NCI-H748 treated with DMSO at 0.1 percent for 48 hours (cell line): ENCODE measurements at places on chromosomes 2 and 18.

DNA sequence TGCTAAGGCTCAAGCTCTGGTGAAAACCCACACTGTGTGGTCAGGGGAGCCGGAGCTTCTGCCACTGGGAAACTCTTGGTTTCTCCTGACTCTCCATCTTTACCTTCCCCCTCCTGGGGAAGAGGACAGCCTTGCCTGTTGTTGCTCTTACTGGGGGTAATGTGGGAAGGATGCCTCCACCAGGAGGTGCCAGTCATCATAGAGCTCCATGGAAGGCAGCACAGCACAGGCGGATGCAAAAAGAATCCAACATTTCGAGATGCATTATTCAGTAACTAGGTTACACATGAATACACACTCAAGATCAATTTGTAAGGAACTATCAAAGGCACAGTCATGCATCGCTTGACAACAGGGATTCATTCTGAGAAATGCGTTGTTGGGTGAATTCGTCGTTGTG is 322.6 kb downstream of the AFF3 start:
- DNase-seq, result no peak

DNA sequence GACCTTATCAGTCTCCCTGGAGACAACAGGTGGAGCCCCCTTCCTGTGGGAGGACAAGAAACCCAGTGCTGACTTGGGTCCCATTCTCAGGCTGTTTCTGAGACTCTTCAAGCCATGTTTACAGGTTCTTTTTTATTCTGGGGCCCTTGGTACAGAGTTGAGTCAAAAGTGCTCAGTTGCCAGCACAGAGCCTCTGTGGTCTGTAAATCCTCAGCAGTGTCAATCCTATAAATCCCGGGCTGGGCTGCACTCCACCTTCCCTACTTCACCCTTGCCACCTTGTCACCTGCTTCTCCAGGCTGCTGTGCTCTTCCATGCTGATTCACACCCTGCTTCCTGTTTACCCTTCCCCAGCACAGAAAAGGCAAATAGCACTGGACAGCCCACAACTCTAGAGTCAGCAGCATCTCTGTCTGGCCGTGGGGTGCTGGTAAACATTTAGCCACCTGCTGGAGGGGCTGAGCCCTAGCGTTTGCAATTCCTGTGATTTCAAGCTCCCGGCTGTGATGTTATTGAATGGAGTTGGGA is 74.7 kb downstream of the TNFRSF11A start:
- DNase-seq, result peak; percentile 86

DNA sequence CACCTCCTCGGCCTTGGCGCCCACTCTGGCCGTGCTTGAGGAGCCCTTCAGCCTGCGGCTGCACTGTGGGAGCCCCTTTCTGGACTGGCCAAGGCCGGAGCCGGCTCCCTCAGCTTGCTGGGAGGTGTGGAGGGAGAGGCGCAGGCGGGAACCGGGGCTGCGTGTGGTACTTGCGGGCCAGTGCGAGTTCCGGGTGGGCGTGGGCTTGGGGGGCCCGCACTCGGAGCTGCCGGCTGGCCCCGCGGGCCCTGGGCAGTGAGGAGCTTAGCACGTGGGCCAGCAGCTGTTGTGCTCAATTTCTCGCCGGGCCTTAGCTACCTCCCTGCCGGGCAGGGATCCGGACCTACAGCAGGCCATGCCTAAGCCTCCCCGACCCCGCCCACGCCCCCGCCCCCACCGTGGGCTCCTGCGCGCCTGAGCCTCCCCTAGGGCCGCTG is 25.3 kb upstream of the TNP1 start:
- no peak for DNase-seq

DNA sequence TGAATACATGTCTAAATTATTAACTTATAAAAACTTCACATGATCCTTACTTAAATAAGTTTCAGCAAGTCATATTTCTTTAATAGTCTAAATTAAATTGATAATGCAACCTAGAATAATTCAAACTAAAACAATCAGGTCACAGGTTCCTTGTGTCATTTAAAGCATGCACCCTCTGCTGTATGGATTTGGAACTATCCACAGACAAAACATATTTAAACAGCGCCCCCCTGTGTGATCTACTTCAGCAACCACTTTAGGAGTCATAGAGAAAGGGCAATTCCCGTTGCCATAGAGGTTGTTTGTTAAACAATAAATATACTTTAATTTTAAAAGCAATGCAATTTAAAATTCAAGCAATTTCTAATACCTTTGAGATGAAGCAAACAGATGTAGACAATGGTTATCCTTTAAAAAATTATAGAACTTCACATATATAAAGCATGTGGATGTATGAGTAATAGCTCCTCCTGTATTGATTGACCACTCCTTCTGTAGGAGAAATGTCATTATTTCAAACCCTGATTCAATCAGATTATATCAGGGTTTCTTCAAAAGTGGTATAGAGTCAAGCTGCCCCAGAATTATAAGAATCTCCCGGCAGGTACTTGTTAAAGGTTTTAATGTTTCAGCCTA is 21.2 kb downstream of the GRB14 start:
- DNase-seq, result peak; percentile 82

GRCh38 chr2:9773903-9774239 is 69.4 kb upstream of the TAF1B start:
- DNase-seq, result no peak

GRCh38 chr2:96113951-96114350 is 2.4 kb downstream of the ADRA2B start:
- no peak for DNase-seq

DNA sequence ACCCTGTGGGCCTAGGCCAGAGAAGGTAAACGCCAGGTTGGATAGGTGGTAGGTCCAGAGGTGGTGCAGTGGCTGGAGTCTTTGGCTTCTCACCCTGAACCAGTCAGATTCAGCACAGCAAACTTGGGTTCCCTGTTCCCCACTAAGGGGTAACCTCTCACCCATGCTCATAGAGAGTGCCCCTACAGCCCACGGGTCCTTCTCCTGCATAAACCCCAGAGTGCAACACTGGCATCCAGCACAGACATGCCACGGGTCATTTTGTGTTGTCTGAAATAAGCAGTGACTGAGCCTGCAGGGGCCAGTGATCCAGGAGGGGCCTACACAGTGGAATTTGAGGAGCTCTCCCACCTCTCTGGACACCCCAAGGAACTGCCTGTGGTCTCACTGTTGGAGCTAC is 40.5 kb upstream of the ATP6V1B1 start:
- DNase-seq, result no peak

GRCh38 chr18:75076286-75076685 is 132.7 kb downstream of the PTGR3 start:
- DNase-seq, result no peak

DNA sequence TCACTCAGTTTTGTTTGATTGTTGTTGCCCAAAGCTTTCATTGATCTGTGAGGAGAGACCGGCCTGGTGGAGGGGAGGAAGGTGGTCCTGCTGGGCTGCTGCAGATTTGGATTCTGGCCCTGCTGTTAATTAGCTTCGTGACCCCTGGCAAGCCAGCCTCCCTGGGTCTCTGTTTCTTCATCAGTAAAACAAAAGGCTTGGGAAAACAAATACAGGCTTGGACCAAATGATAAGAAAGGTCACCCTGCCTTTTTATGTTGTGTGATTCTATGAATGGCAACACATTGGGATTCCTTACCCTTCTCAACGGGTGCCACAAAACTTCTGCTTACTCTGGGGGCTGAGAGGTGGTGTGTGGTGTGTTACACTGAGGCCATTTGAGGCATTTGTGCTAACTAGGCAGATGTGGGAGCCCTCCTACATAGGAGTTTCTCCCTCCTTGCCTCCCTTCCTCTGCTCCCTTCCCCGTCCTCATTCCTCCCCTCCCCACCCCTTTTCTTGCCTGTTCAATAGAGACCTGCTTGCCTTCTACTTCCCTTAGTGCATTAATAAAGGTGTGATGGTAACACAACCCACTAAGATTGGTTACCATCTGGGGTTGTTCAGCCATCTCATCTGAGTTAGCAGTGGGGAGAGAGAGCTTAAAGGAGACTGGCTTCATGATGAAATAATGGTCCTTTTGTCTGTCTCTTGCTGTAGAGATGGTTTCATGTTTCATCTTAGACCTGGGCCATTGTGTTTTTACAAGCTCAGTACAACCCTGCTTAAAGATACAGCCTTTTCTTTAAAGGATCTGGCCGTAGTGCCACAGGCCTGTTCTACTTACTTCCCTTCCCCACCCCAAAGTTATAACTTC is 96.2 kb downstream of the TANC1 start:
- no peak for DNase-seq

DNA sequence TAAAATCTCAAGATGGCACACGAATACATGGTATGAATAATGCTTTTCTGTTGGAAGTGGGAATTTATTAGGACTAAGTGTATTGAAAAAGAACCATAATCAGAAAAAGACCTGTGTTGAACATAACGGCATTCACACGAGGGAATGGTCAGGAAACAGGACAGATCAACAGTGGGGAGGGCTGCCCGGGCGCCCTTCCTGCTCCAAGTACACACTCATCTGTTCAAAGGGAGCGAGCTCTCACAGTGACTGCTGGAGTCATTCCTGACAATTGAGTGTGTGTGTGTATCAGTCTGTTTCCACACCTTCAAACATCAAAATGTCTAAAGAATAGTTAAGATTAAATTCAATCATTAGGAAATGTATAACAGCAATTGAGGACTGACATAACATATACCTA is 167.2 kb downstream of the HDAC4 start:
- no peak for DNase-seq

- no peak for DNase-seq
Measured at GRCh38 chr18:37975446-37975845, 409.8 kb upstream of the CELF4 start.

GRCh38 chr2:179233626-179234430 is 30.8 kb downstream of the SESTD1 start:
- no peak for DNase-seq

- no peak for DNase-seq
Measured at GRCh38 chr2:169676357-169676756, 17.8 kb downstream of the CFAP210 start.

GRCh38 chr2:215401896-215402379 is 33.9 kb downstream of the FN1 start:
- DNase-seq, result no peak

DNA sequence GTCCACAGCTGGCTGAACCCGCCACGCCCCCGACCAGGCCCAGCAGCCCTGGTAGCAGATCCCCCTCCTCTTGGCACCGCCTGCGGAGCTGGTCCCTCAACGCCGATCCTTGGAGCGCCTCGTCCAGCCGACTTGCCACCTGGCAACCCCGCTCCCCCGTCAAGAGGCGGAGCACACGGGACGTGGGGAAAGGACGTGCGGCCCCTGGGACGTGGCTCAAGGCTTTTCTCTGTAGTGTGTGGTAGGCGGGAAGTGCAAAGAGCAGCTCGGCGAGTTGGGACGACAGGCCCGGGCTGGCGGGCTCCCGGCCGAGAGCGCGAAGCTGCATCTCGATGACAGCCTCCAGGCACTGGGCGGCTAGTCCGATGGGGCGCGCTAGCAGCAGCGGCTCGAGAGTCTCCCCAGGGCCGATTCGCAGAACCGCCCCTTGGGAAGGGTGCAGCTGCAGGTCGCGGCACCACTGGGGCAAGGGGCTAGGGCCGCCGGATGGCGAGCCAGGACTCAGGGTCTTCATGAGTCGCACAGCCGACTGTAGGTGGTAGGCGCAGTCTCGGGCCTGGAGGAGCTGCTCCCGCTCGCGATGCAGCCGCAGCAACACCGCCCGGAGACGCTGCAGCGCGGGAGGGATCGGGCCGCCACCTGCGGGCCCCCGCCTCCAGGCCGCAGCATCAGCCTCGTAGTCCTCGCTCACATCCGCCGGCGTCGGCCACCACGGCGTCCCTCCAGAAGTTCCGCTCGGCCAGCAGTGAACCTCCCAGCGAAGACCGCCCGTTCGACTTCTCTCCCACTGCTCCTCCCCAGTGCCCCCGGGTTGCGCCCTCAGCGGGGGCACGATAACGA is 617 bp downstream of the CCDC142 start:
- DNase-seq, result no peak

- DNase-seq, result peak; percentile 50
Measured at GRCh38 chr2:207474863-207475485, 54.8 kb upstream of the CREB1 start.

DNA sequence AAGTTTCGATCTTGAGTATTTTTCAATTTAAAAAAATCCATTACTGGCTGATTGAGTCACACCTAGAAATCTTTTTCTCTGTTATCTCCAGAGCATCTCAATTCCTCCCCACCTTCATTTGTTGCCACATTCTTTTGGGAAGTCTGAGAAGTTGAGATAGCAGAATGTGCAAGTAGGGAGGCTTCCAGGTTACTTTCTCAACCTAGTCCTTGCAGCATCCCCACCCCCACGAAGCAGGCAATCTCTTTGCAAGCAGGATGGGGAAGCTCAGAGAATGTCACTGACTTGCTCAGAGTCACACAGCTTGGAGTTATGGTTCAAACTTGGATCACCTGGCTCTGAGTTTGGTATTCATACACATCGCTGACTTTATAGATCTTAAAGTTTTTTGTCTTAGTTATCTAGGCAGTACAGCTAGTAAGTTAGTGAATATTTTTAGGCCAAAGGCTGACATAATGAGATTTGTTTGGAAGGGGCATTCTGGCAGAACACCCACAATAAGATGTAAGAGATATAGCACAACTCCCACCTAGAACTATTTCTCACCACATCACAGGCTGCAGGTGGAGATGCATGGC is 25.9 kb upstream of the LCLAT1 start:
- no peak for DNase-seq

GRCh38 chr2:241692448-241692847 is 5.8 kb upstream of the DTYMK start:
- no peak for DNase-seq

DNA sequence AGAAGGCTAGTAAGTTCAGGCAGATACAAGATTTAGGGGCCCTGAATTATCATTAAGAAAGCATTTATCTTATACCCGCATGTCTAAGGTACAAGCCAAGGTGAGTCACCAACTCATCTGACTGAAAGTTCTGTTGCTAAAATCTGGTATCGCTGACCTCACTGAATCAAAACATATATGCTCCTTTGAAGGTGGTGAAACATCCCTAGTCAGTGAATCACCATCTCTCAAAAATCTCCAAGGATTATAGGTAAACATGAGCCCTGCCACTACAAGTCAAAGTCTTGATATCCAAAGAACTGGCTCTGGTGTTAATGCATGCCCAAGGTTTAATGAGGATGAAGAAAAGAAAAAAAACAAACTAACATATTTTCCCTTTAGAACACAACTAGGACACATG is 43.5 kb downstream of the IRS1 start:
- no peak for DNase-seq

- DNase-seq, result peak; percentile 5
Measured at GRCh38 chr2:126527836-126528490, 128.0 kb upstream of the GYPC start.

GRCh38 chr2:76268484-76268883 is 557.8 kb upstream of the GCFC2 start:
- DNase-seq, result no peak

DNA sequence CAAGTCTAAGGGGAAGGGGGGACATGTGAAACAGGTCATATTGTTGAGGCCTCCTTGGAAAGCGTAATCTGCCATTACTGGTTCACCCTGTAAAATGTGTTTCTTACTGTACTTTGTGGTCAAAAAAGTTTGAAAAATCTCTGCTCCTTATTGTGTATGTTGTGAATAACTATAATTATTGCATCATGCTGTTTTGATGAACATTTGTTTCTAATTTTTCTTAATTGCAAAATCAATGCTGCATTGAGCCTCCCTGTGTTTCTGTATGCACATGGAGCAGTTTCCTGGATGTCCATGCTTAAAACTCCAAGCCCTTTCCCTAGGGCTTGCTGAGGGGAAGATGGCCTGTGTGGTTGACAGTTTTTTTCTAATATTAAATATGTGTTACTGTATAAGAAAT is 158.6 kb downstream of the RNF144A start:
- no peak for DNase-seq
